ENCODE measurements at places on chromosomes 1 and 21.

DNA sequence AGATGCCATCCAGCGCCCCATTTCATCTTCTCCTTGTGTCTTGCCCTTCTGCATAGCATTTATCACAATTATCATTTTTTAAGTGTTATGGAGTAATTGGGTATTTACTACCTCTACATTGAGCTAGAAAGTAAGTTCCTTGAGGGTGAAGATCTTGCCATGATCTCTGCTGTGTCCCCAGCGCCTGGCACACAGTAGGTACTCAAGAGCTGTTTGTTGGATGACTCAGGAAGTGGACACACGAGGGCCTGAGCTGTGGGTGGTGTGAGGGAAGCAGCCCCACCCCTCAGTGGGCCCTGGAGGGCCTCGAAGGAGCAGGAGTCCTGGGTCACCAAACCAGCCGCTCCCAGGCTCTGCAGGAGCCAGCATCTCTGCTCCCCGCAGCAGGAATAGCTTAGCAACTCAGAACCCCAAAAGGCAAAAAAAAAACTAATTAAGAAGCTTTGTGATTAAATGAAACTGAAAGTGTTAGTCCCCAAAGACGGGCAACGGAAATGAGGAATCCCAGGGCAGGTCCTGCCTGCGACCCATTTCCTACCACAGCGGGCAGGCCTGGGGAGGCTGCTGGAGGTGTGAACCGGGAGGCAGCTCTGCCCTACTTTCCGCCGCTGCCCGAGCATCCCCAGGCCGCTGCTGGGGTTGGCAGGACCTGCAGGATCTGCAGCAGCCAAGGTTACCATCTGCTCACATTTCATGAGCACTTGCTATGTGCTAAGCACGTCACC is 87.7 kb downstream of the LACTBL1 start:
- DNase-seq, result peak; percentile 55

- DNase-seq, result no peak
Measured at GRCh38 chr1:230170153-230170547, 103.1 kb downstream of the GALNT2 start.

- DNase-seq, result no peak
Measured at GRCh38 chr1:204564835-204565234, 48.6 kb downstream of the MDM4 start.

GRCh38 chr1:229117664-229118300 is 153.1 kb upstream of the RAB4A start:
- DNase-seq, result peak; percentile 79

Measured in Right ventricle myocardium inferior (tissue), 1 donor.